Gastrocnemius medialis (tissue), 4 donors: ENCODE measurements at places on chromosomes 12 and 14. TPM values are rescaled to one million over a fixed set of nuclear protein-coding genes. Genes with fewer than 3 reads are reported as not detected.

Gene PHLDA1
- total RNA-seq: 2.4 TPM

Gene AMHR2
- 1.0 TPM for total RNA-seq

Gene TEX52
- total RNA-seq: not detected

Gene GALNT8
- not detected for total RNA-seq

Gene SLC10A1
- total RNA-seq: 0.22 TPM
